HCT116 (cell line): ENCODE measurements at places on chromosomes 3 and 15. TPM values are rescaled to one million over a fixed set of nuclear protein-coding genes. Genes with fewer than 3 reads are reported as not detected.

ALG1L2 gene
- 0.44 TPM for total RNA-seq

RAD51 gene
- total RNA-seq: 20.9 TPM

HCLS1 gene
- total RNA-seq: 1.6 TPM

MESP1 gene
- total RNA-seq: 8.8 TPM

TM6SF1 gene
- not detected for total RNA-seq

CHL1 gene
- not detected for total RNA-seq

RYR3 gene
- total RNA-seq: not detected

HTR3C gene
- total RNA-seq: not detected

POLG gene
- 72.7 TPM for total RNA-seq

OIP5 gene
- 19.7 TPM for total RNA-seq

DPH3 gene
- total RNA-seq: 13.8 TPM

DNA sequence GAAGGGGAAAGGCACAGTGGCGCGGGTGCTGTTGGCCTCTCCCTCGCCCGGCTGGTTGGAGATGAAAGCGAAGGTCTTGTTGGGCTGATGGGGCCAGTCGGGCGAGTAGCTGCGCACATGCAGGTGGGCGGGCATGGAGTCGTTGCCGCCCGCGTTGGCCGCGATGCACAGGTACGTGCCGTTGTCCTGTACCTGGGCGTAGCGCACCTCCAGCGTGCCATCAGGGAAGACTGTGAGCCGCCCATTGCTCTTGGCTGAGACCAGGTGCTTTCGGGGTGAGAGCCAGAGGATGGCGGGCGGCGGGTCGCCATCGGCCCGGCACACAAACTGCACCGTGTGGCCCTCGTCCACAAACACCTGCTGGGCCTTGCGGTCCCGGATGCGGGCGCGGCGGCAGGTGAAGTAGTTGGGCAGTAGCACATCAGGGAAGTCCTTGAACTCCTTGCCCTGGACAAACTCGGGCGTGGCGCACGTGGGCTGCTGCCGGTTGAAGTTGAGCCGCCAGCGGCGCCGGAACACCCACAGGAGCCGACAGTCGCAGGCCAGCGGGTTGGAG is 18.4 kb downstream of the LINGO1 start:
- peaks cover 15% of the 10 kb centered on the region for H3K4me1 ChIP-seq
- no peak overlapping the region for H3K27ac ChIP-seq
- H3K27me3 ChIP-seq: no peaks in the 10 kb centered on the region
- no peaks in the 10 kb centered on the region for H3K36me3 ChIP-seq

DNA sequence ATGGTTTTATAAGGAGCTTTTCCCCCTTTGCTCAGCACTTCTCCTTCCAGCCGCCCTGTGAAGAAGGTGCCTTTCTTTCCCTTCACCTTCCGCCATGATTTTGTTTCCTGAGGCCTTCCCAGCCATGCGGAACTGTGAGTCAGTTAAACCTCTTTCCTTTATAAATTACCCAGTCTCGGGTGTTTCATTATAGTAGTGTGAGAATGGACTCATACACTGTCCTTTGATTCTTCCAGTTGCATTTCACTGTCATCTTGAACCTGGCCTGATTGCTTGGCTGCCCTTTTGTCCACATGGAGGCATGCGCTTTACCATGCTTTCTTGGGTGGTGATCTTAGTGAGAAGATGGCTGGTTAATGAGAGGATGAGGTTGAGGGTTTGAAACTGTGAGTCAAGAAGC is 23.2 kb downstream of the USP13 start:
- no peak for DNase-seq
- H3K36me3 ChIP-seq: no peaks in the 10 kb centered on the region
- H3K4me1 ChIP-seq: peaks cover 13% of the 10 kb centered on the region
- no peak overlapping the region for H3K4me3 ChIP-seq
- H3K27me3 ChIP-seq: no peaks in the 10 kb centered on the region

- no peaks in the 10 kb centered on the region for H3K36me3 ChIP-seq
- H3K27ac ChIP-seq: no peak overlapping the region
- DNase-seq: no peak
These were observed 205.6 kb downstream of the VGLL3 start for GRCh38 chr3:86785386-86785785.

- H3K4me1 ChIP-seq: no peaks in the 10 kb centered on the region
- no peaks in the 10 kb centered on the region for H3K27me3 ChIP-seq
- H3K27ac ChIP-seq: no peak overlapping the region
- H3K4me3 ChIP-seq: no peak overlapping the region
- H3K36me3 ChIP-seq: no peaks in the 10 kb centered on the region
- no peak for DNase-seq
These were observed 116.7 kb downstream of the DLG1 start for GRCh38 chr3:197181741-197182140.

DNA sequence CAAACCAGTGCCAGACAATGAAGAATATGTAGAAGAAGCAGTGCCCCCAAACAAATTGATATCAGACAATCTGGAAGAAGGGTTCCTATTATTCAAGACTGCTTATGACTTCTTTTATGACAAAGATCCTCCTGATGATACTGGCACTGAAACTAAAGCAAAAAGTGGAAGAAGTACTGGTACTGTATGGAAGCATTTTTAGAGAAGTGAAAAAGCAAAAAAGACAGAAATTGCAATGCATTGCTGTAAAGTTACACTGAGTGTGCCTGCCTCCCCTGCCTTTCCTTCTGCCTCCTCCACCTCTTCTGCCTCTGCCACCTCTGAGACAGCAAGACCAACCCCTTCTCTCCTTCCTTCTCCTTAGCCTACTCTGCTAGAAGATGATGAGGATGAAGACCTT is 167.6 kb downstream of the PLCL2 start:
- no peaks in the 10 kb centered on the region for H3K4me1 ChIP-seq
- no peak overlapping the region for H3K4me3 ChIP-seq
- no peaks in the 10 kb centered on the region for H3K36me3 ChIP-seq
- DNase-seq: no peak
- H3K27ac ChIP-seq: no peak overlapping the region

DNA sequence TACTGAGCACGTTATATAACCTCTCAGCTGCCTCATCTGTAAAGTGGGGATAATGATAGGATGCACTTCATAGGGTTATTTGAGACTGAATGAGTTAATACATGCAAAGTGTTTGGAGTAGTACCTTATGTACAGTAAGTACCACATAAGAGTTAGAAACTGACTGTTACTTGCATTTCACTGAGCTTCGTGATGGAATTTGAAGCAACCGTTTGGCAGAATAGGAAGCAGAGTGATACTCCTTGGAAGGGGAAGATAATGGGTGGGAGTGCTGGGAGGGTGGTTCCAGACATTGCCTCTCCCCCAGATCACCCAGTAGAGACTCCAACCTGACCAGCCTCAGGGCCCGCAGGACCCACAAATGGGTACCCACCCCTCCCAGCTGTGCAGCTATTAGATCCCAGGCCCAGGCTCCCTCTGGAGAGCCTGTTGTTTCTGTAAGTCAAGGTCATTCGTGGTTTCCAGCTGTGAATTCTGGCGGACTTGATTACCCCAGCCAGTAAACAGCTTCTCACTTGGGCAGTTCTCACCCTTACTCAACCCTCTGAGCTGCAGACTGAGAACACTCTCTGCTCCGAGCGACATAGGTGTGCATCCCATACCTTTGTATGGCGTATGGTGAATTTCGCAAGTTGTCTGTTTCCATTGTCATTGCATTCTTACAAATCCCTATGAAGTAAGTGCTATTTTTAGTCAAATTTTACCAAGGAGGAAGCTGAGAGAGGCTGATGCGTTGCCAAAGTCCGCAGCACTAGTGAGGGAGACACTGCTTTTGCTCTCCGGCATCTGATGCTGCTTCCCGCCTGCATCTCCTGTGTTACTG is 11.1 kb downstream of the ALPK3 start:
- no peak overlapping the region for H3K4me3 ChIP-seq
- H3K4me1 ChIP-seq: no peaks in the 10 kb centered on the region; the same call in 1 of the 2 replicates
- no peaks in the 10 kb centered on the region for H3K27me3 ChIP-seq

GRCh38 chr3:14460342-14461005 is 58.1 kb downstream of the SLC6A6 start:
- H3K27ac ChIP-seq: no peak overlapping the region
- H3K4me1 ChIP-seq: no peaks in the 10 kb centered on the region
- H3K4me3 ChIP-seq: no peak overlapping the region
- DNase-seq: no peak

GRCh38 chr3:31621314-31621713 is 88.6 kb downstream of the STT3B start:
- no peaks in the 10 kb centered on the region for H3K4me1 ChIP-seq
- H3K36me3 ChIP-seq: peaks cover 15% of the 10 kb centered on the region; the same call in 1 of the 2 replicates
- no peak overlapping the region for H3K27ac ChIP-seq
- H3K27me3 ChIP-seq: no peaks in the 10 kb centered on the region
- no peak overlapping the region for H3K4me3 ChIP-seq

DNA sequence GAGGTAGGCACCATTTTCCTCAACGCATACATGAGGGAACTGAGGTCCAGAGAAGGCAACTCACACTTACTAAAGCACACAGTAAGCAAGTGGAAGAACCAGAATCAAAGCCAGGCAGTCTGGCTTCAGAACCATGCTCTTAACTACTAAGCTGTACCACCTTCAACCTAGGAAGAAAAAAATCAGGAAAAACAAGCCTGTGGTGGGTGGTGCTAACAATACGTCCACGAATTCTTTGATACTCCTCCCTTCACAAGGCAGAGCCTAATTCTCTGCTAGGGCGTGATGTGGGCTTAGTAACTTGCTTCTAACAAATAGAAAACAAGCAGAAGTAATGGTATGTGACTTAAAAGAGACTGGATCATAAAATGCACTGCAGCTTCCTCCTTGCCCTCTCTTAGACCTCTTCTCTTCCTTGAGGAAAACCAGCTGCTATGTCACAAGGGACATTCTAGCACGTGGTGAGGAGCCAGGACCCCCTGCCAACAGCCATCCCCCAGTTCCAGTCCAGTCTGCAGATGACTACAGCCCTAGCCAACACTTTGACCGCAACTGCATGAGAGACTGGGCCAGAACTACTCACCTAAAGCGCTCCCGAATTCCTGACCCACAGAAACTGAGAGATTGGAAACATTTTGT is 36.9 kb downstream of the HACD2 start:
- DNase-seq: no peak
- no peak overlapping the region for H3K27ac ChIP-seq
- peaks cover 5% of the 10 kb centered on the region; the same call in 1 of the 2 replicates for H3K36me3 ChIP-seq
- H3K4me1 ChIP-seq: no peaks in the 10 kb centered on the region

- H3K36me3 ChIP-seq: peaks cover 8% of the 10 kb centered on the region; the same call in 1 of the 2 replicates
- no peak overlapping the region for H3K4me3 ChIP-seq
These were observed 43.8 kb downstream of the DCP1A start for GRCh38 chr3:53303549-53303948.

DNA sequence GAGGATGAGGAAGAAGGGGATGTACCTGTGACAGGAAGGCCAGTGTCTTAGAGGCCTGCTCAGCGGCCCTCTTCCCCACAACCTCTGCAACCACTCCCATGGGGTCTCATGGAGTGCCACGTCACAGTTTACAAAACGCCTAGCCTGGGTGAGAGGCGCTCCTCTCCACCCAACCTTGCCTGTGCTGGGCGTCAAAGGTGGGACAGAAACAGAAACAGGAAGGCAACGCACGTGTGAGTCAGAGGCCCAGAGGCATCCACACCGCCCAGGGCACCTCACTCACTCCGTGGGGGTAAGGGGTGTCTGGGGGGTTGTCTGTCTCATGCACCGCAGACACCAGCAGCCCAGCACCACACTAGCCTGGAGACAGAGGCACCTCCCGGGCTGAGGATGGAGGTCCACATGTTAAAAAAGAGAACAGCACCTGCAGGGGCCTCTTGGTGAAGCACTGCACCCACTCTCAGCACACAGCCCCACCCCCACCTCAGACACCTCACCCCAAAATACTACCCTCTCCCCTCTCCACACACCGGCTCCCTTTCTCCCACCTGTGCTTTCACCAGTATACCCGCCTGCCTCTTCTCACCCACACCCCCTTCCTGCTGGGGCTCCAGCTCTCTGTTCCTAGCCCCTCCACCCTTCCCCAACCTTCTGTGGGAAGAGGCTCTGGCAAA is 4.7 kb upstream of the CALML4 start:
- H3K27ac ChIP-seq: no peak overlapping the region; the same call in 1 of the 2 replicates
- peaks cover 6% of the 10 kb centered on the region; the same call in 1 of the 2 replicates for H3K4me1 ChIP-seq
- no peak for DNase-seq
- H3K36me3 ChIP-seq: no peaks in the 10 kb centered on the region

GRCh38 chr3:125010393-125010792 is 45.4 kb downstream of the HEG1 start:
- no peak for DNase-seq
- no peaks in the 10 kb centered on the region for H3K4me1 ChIP-seq
- no peak overlapping the region for H3K4me3 ChIP-seq

GRCh38 chr15:81789403-81789802 is 256.4 kb downstream of the MEX3B start:
- DNase-seq: no peak
- H3K4me1 ChIP-seq: no peaks in the 10 kb centered on the region
- H3K27me3 ChIP-seq: peaks cover 46% of the 10 kb centered on the region
- H3K4me3 ChIP-seq: no peak overlapping the region
- H3K27ac ChIP-seq: no peak overlapping the region
- no peaks in the 10 kb centered on the region for H3K36me3 ChIP-seq

- no peak overlapping the region for H3K4me3 ChIP-seq
- H3K27ac ChIP-seq: no peak overlapping the region
- no peaks in the 10 kb centered on the region for H3K36me3 ChIP-seq
- no peak for DNase-seq
These were observed 274.5 kb downstream of the ZBTB20 start for GRCh38 chr3:114872588-114872987.

DNA sequence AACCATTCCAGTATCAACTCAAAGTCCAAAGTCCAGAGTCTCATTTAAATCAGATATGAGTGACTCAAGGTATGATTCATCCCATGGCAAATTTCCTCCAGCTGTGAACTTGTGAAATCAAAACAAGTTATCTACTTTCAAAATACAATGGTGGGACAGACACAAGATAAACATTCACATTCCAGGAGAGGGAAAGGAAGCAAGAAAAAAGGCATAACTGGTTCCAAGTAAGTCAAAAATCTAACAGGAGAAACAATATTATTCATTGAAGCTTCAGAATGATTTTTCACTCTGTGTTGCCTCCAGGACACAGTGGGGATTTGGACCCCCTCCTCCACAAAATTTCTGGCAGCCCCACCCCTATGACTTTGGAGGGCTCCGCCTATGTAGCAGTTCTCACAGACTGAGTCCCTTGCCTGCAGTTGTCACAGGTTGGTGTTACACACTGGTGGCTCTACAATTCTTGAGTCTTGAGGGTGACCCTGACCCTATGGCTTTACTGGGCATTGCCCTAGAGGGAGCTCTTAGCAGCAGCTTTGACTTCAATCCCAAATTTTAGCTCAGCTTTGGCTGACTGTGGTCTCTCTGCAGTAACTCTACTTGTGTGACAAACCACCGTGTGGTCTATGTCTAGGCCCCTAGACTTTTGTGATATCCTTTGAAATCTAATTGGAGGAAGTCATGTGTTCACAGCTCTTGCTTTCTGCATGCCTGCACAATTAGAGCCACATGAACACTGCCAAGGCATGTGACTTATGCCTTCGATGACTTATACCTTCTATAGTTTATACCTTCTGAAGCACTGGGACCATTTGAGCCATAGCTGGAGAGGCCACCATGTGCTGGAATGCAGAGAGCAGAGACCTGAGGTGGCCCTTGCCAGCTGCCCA is 644.2 kb downstream of the GRM7 start:
- peaks cover 25% of the 10 kb centered on the region for H3K4me1 ChIP-seq
- H3K27me3 ChIP-seq: no peaks in the 10 kb centered on the region
- no peaks in the 10 kb centered on the region for H3K36me3 ChIP-seq
- H3K27ac ChIP-seq: peak overlapping the region; percentile 60
- H3K4me3 ChIP-seq: peak overlapping the region; percentile 12

- H3K4me1 ChIP-seq: no peaks in the 10 kb centered on the region
- H3K27me3 ChIP-seq: peaks cover 73% of the 10 kb centered on the region
These were observed 39.6 kb downstream of the COL8A1 start for GRCh38 chr3:99678023-99678422.
